ENCODE measurements at places on chromosomes 5 and 9.

- DNase-seq, result no peak
Measured at GRCh38 chr9:127741831-127742434, 6.8 kb upstream of the TOR2A start.

GRCh38 chr5:30405821-30406220, 787.7 kb upstream of the CDH6 start:
- no peak for DNase-seq

- peak; percentile 66 for DNase-seq
Measured at GRCh38 chr5:33146881-33147280, 293.9 kb upstream of the TARS1 start.

- DNase-seq, result no peak
Measured at GRCh38 chr5:144876990-144877389, 706.3 kb downstream of the KCTD16 start.

DNA sequence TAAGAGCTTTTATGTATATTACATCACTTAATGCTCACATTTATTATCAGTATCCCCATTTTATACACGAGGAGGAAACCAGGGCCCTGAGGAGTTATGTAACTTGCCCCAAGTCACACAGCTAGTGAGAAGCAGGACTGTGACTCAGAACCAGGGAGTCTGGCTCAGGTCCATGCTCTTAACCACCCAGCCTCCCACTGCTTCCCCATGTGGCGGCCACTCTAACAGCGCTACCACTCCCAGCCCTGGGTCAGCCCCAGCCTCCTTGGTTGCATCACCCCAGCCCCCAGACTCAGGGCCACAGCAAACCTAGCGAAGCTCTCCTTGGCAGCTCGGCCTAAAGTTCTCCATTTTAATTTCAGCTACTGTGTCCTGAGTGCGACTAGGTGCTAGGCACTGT, 159.1 kb downstream of the PAX5 start:
- peak; percentile 9 for DNase-seq

DNA sequence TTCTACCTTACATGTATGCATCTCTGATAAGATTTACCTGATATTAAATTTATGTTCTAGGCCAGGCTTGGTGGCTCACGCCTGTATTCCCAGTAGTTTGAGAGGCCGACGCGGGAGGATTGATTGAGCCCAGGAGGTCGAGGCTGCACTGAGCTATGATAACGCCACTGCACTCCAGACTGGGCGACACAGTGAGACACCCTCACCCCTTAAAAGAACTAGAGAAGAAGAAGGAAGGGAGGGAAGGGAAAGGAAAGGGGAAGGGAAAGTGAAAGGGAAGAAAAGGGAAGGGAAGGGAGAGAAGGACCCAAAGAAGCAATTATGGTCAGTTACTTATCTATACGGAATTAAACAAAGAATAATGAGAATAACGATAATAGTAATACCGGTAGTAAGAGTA, 1.2 kb upstream of the RFK start:
- no peak for DNase-seq

DNA sequence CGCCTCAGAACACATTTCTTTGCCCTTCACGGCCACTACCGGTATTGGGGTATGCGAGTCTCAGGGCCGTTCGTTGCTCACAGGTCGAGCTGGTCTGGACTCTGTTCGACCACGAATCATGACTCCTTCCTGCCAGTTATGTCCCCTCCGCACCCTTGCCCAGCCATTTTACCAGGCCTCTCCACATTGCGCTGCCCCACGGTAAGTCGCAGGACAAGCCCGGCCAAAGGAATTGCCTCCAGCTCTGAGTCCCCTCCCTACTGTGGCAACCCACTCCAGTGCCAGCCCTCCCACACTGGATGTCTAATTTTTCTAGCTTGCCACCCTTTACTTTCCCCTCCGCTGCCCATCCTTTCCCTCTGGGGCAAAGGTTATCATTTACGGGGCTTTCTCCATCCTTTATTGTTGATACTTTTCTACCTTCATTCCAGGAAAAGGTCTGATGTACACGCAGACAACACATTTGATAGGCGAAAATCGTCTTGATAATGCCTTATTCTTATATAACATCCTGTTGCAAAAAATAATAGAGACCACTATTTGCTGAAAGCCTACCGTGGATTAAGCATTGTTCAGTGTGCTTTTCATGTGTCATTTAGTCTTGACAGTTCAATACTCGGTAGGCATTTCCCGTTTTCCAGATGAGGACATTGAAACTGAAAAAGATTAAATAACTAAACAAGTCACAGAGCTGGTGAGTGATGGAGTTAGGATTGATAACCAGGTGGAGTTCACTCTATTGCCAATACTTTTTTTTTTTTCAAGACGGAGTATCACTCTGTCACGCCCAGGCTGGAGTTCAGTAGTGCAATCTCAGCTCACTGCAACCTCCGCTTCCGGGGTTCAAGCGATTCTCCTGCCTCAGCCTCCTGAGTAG, 958 bp upstream of the HSPA5 start:
- no peak for DNase-seq

GRCh38 chr9:97591535-97591934, 41.6 kb downstream of the TSTD2 start:
- DNase-seq, result no peak

GRCh38 chr5:158203261-158203660, 344.3 kb upstream of the CLINT1 start:
- no peak for DNase-seq

DNA sequence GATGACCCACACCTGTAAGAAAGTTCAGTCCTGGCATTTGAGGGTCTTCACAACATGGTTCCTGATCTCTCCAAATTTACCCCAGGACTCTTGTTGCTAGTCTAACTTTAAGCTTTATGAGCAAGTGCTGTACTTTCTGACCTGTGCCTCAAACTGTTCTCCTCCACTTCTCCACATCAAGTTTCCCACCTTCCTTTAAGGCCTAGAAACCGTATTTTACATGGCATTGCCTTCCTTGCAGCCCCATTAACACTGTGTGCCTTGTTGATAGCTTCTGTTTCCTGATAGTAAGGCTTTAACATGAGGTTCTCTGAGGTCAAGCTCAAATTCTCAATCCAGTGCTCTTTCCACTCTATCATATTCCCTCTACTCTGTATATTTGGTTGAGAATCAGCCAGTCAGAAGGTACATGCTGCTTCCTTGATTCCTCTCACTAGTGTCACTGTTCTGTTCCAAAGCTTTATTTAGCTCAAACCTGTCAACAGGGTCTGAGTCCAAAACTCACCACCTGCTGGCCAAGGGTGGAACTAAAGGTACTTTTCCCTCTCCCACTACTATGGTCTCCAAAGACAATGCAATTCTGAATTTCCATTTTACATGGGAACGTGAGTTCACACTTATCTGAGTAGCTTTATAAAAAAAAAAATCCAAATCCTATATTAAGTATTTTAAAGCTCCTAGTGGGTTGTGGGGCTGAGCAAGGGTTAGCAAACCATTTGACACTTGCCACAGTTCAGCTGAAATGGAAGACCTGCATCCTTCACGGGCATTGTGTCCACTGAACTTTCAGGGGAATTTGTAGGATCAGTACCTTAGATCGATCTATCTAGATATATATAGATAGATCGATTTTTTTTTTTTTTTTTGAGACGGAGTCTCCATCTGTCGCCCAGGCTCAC, 21.1 kb downstream of the VCP start:
- no peak for DNase-seq

- DNase-seq, result no peak
Measured at GRCh38 chr5:132459983-132460838, 30.4 kb downstream of the IRF1 start.

DNA sequence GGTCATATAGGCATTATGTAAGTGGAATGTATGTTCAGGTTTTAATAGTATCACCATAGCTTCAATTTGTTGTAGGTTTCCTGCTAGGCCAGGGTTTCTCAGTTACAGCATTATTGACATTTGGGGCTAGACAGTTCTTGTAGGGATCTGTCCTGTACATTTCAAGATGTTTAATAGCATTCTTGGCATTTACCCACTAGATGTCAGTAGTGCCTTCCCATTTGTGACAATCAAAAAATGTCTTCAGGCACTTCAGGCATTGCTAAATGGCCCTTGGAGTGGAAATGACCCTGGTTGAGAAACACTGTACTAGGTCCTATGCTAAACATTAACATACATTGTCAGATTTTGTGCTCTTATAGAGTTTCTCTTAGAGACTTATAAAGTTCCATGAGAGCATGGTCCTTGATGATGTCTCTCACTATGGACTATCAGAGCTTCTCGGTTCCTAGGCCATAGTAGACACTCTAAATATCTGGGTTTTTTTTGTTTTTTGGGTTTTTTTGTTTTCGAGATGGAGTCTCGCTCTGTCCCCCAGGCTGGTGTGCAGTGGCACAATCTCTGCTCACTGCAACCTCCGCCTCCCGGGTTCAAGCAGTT, 1.4 kb downstream of the KIF20A start:
- DNase-seq, result peak; percentile 73

GRCh38 chr5:159050316-159051143, 49.2 kb downstream of the EBF1 start:
- no peak for DNase-seq

DNA sequence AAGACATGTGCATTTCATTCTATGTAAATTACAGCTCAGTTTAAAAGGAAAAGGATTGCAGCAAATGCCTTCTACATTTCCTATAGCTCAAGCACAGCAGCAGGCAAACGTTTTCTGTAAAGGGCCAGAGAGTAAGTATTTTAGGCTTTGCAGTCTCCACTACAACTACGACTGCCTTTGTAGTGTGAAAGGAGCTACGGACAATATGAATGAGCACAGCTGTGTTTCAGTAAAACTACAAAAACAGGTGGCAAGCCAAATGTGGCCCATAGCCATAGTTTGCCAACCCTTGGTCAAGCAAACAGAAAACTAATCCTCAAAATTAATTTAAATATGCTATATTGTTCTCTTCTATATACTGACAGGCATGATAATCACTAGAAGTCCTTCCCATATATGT, 7.2 kb downstream of the PTBP3 start:
- DNase-seq, result no peak

DNA sequence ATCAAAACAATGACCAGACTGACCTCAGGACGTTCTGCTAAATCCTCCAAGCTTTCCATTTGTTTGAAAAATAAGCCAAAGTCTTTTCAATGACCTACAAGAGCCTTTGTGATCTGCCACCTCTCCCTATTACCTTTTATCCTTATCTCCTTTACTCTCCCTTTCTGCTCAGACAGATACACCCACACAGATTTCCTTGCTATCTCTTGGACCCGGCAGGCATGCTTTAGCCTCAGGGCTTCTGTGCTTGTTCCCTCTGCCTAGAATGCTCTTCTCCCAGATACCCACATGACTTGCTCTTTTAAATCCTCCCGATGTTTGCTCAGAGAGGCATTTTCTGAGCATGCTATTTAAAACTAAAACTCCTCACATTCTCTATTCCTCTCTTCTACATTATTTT, 8.9 kb upstream of the ELOVL7 start:
- DNase-seq, result no peak

DNA sequence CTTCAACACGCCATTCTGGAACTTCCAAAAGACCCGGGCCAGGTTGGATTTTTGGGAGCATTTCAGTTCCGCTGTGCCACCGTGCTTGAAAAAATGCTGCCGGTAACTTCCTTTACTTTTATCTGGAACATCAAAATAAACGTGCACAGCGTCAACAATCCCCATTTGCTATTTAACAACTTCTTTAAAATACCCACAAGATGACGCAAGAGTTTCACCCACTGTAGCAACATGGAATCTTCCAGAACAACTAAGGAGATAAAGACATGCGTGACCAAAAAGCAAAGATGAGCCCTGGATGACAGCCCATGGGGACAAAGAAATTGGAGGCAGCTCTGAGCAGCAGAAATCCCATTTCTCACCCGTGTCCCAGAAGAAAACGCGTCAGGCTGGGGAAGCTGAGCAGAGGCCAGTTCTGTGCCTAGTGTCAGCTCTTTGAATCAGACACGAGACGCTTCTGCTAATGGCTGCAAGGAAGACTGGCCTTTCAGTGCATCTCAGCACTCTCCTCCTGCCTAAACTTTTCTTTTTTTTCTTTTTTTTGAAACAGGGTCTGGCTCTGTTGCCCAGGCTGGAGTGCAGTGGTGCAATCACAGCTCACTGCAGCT, 61.3 kb downstream of the SECISBP2 start:
- DNase-seq, result no peak

DNA sequence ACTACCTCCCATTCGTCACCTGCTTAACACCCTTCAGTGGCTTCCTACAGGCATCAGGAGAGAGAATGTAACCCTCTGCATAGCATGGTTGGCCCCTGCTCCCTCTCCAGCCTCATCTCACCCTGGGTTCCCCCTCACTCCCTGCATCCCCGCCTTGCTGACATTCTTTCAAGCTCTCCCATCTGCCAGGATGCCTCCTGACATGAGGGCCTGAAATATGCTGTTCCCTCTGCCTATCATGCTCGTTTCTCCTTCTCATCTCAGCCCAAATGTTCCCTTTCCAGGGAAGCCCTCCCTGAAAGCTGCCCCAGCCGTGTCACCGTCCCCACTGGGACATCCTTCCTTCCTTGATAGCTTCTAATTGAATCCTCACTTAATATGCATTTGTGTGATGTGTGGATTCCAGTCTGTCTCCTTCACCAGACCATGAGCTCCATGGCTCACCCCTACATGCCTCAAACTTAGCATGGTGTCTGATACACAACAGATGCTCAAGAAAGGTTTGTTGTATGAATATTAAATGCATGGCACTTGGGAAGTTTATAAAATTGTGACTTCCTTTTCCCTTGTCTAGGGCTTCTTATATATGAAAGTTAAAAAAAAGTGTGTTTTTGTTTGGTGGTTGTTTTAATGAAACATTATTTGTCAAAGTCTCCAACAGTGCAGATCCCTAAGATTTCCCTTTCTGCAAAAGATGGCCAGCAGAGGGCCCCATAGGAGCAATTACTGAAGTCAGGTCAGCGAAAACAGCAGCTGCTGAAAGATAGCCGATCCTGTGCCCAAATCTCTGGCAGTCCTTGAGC, 7.3 kb upstream of the C5orf58 start:
- DNase-seq, result no peak

DNA sequence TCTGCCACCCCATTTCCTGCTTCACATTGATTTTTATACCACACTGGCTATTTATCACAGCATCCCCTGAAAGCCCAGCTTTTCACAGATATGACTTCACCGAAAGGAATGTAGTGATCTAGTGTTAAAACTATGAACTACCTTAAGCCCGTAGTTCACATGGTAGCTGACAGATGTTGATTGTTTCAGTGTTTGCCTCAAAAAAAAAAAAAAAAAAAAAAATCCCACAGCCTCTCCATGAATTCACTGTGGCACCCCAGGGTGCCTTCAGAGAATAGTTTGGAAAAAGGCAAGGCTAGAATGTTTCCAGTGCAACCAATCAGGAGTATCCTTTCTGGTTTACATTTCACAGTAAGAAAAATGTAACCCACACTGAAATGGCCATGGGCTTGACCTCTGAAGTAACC, 37.1 kb downstream of the GLIS3 start:
- DNase-seq, result peak; percentile 87

- DNase-seq, result peak; percentile 31
Measured at GRCh38 chr5:132013711-132014110, 2.3 kb upstream of the ACSL6 start.

- DNase-seq, result no peak
Measured at GRCh38 chr5:40073927-40074326, 605.8 kb upstream of the PTGER4 start.

- DNase-seq, result no peak
Measured at GRCh38 chr9:103304797-103305196, 309.7 kb downstream of the CYLC2 start.

- DNase-seq, result no peak
Measured at GRCh38 chr5:1593903-1594356, 70.2 kb upstream of the LPCAT1 start.

- DNase-seq, result no peak
Measured at GRCh38 chr9:77819657-77820056, 171.5 kb upstream of the GNA14 start.

- peak; percentile 13 for DNase-seq
Measured at GRCh38 chr5:96297290-96297689, 135.8 kb downstream of the PCSK1 start.

GRCh38 chr5:107639990-107640389, 30.7 kb downstream of the EFNA5 start:
- DNase-seq, result no peak
